Cortex of kidney (tissue), 1 donor: ENCODE measurements at places on chromosomes 4 and X.

GRCh38 chr4:17170131-17170530, 271.7 kb upstream of the LDB2 start:
- no peak for DNase-seq

DNA sequence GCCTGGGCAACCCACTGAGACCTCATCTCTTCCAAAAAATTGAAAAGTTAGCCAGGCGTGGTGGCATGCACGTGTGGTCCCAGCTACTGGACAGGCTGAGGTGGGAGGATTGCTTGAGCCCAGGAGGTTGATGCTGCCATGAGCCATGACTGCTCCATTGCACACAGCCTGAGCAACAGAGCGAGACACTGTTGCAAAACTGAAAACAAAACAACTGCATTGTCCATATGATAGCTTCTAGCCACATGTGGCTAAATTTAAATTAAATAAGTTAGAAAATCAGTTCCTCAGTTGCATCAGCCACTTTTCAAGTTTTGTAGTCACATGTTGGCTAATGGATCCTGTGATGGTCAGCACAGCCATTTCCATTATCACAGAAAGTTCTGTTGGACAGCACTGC, 67.9 kb downstream of the GAB1 start:
- no peak for DNase-seq

- DNase-seq, result no peak
These were observed 9.6 kb downstream of the YY2 start for GRCh38 chrX:21865436-21865835.

DNA sequence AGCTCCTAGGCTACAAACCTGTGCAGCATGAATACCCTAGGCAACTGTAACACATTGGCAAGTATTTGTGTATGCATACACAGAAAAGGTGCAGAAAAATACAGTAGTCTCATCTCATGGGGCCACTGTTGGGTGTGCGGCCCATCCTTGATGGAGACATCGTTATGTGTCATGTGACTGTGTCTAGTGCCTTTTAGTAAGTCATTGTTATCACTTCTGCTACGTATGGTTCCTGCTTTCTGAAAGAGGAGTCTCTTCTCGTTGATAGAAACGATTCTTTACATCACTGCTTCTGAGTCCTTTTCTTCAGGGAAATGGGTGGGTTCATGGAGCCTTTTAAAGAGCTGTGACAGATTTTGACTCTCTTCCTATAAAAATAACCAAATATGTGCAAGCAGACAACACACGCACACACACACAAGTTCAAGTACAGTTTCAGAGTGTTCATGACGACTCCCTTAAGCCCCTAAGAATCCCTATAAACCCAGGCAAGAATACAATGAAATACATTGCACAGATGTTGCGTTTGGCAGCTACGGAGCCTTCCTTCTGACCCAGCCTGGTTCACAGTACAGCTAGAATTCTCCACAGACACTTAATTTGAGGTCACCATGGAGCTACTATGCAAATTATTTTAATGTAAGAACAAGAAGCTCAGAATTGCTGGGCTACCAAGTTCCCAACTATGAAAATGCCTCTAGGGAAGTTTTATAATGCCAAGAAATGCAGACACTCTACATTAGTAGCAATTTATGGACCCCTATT, 10.2 kb upstream of the STK32B start:
- no peak for DNase-seq

- no peak for DNase-seq
These were observed 46.8 kb downstream of the PKD2 start for GRCh38 chr4:88054229-88054628.

GRCh38 chr4:162401021-162401420, 237.2 kb upstream of the FSTL5 start:
- no peak for DNase-seq

- no peak for DNase-seq
These were observed 38.4 kb downstream of the HTT start for GRCh38 chr4:3112609-3113469.

DNA sequence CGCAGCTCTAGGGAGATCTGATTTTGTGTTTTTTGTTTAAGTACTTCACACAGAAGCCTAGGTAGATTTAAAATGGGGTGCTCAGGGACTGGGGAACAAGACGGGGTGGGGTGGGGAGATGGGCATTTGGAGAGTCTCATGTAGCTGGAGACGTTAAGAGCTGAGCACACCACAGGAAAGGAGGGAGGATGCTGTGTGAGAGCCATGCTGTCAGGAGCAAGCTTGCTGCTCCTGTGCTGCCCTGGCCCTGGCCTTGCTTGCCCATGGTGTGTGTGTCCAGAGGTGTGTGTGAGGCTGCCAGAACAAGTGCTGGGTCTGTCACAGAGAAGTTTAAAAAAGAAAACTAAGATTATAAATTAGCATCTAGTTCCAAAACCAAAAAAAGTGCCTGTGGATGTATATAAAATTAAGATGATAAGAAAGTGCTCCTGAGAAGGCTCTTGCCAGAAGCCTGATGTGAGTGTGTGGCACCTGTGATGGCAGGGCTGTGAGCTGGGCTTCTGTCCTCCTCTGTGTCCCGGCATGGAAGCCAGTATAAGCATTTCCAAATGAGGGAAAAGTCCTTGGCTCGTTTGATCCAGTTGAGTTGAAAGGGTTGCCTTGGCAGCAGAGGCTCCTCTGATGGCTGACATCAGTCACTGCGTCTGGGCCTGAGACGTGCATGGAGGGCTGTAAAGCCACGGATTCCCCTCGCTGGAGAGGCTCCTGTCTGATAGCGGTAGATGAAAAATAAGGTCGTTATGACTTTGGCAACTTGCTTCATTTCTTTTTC, 63.5 kb downstream of the NELFA start:
- DNase-seq, result no peak

- DNase-seq, result no peak
These were observed 283.0 kb upstream of the GPC4 start for GRCh38 chrX:133698298-133698697.

DNA sequence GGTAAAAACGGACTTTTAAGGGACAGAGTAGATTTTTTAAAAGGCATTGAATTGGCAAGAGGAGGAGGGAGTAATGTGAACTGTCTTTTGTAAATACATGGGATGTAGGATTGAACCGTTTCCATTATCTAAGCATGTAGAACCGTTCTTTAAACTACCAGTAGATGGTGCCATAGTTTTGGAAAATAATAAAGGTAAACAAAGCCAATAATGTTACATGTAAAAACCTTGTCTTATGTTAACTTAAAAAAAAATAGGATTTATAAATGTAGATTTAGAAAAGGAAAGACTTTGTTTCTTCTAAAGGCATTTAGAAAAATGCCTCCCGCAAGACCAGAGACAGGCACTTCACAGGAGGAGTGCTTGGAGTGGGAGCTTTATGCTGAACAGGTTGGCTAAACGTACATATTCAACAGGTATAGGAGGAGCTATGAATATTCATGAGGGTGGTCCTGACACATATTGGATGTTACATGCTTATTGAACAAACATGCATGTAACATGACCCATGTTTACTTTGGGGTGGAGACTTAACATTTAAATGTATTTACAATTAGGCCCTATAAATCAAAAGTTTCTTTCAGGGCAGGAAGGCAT, 45.5 kb upstream of the FAM241A start:
- no peak for DNase-seq

DNA sequence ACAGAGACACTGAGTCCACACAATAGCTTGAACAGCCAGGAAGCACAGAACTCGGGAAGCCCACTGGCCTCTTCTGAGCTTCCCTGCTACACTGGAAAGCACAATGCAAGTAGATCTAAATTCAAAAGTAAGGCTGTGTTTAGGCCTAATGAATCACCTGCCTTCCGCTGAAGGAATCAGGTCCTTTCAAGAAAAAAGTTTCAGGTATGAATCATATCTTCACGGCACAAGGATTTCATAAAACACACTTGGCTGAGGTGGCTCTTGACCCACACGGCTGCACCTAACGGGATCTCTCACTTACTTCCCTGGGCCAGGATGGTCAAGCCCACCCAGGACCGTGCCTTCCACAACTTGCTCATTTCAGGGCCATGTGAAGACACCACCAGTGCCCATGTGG, 59.3 kb downstream of the IRF2 start:
- no peak for DNase-seq

- no peak for DNase-seq
These were observed 94.4 kb downstream of the SOWAHB start for GRCh38 chr4:76803522-76803921.

- no peak for DNase-seq
These were observed 24.0 kb downstream of the MEPE start for GRCh38 chr4:87856816-87857215.

DNA sequence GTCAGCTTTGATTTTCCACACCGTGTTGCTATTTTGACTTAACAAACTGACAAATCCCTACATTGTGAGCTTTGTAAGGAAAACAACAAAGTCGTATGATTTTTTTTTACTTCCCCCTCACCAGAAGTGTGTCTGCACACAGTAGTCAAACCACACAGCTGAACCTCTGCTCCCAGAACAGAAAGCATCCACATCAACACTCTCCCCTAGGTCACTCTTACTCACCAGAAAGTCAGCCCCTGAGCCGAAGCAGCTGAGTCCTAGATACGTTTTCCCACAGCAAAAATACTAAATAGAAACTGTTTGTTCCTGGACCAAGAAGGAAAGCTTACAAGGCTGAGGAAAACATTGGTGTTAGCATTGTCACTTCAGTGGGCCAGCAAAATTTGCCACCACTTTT, 305.7 kb downstream of the DHX15 start:
- no peak for DNase-seq

DNA sequence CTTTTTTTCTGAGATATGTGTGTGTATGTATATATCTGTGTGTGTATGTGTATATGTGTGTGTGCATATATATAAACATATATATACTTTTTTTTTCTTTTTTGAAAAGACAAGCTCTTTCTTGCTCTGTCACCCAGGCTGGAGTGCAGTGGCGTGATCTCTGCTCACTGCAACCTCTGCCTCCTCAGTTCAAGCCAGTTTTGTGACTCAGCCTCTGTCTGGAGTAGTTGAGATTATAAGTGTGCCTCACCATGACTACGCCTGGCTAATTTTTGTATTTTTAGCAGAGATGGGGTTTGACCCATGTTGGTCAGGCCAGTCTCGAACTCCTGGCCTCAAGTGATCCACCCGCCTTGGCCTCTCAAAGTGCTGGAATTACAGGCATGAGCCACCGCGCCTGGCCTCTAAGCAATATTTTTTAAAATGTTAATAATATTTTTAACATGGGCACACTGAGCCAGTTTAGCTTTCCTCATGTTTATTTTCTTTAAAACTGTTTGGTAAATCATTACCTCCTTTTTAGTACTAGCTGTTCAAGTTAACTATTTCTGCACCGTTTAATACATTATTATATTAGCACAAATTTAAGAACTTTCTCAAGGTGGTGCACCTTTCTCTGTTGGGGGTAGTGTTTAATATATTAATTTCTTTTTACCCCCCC, 33.3 kb downstream of the BBS12 start:
- DNase-seq, result no peak

DNA sequence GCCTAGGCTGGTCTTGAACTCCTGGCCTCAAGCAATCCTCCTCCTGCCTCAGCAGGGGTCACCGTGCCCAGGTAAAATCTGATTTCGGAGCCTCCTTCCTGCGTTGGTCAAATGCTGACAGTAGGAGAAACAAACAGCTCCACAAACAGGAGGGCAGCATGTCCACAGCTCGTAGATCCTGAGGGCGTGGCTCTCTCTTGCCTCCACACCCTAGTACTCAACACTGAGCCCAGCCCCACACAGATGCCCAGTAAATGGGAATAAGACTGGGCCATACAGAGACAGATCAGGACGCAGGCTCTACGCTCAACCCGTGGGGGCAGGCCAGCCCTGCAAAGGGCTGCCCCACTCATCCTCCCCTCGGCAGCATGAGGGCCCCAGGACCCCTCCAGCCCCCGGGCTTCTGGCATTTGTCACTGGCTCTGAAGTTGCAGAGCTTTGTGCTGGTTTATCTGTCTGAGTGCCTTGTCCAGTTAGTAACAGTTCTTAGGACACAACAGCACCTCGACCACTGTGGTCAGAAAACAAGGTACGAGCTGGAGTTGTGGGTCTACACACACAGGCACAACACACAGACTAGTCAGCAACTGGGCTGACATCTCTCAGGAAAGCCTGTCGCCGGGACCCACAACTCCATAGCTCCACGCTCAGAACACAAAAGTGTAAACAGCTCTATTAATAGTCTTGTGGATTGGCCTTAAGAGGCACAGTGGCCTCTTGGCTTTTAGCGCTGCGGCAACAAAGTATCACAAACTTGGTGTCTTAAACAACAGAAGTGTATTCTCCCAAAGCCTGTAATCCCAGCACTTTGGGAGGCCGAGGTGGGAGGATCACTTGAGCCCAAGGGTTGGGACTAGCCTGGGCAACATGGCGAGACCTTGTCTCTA, 5.2 kb downstream of the TNIP2 start:
- no peak for DNase-seq

DNA sequence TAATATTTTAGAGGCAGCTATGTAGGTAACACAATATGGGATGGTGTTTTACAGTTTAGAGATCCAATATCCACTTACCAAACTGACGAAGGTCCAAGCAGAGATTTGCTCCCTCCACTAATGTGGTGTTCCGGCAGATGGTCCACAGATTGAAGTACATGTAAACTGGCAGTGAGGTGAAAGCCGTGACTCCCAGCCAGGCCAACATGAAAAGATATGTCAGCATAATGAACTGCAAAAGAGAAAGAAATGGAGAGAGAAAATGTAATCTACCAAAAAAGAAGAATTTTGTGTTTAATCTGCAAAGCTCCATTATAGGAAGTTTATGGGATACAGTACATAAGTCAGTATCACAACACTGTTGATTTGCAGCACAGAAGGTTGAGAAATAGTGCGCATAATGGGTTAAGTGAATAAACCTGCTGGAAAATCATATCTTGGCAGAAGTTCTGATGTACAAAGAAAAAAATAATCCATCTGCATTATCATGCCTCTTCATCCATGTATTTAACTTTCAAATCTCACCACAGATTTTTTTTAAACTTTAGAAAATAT, 160.2 kb downstream of the GPM6A start:
- no peak for DNase-seq

- no peak for DNase-seq
These were observed 726.4 kb upstream of the MAGEB2 start for GRCh38 chrX:29488919-29489318.

- no peak for DNase-seq
These were observed 287.9 kb downstream of the CXXC4 start for GRCh38 chr4:104206784-104207183.

DNA sequence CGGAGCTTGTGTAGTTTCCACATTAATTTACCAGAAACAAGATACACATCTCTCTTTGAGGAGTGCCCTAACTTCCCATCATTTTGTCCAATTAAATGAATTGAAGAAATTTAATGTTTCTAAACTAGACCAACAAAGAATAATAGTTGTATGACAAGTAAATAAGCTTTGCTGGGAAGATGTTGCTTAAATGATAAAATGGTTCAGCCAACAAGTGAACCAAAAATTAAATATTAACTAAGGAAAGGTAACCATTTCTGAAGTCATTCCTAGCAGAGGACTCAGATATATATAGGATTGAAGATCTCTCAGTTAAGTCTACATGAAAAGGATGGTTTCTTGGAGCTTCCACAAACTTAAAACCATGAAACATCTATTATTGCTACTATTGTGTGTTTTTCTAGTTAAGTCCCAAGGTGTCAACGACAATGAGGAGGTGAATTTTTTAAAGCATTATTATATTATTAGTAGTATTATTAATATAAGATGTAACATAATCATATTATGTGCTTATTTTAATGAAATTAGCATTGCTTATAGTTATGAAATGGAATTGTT, at the start of gene FGB:
FGB (plus strand) TSS at position 315 of the 558 bp plus-strand sequence; CDS start at position 323, 8 bp downstream.
- DNase-seq, result no peak

- DNase-seq, result no peak
These were observed 44.5 kb downstream of the DTHD1 start for GRCh38 chr4:36325926-36326325.

- DNase-seq, result no peak
These were observed 28.4 kb downstream of the PAK3 start for GRCh38 chrX:111124418-111124817.
